GOT3 (cell line): ENCODE measurements at places on chromosomes 5 and 9.

GRCh38 chr9:137788561-137789294 lies 88.9 kb upstream of the CACNA1B start:
- no peak for DNase-seq

- DNase-seq, result no peak
These were observed 81.9 kb downstream of the TNC start for GRCh38 chr9:115035841-115036612.

- no peak for DNase-seq
These were observed 60.3 kb downstream of the S1PR3 start for GRCh38 chr9:89051421-89052025.

DNA sequence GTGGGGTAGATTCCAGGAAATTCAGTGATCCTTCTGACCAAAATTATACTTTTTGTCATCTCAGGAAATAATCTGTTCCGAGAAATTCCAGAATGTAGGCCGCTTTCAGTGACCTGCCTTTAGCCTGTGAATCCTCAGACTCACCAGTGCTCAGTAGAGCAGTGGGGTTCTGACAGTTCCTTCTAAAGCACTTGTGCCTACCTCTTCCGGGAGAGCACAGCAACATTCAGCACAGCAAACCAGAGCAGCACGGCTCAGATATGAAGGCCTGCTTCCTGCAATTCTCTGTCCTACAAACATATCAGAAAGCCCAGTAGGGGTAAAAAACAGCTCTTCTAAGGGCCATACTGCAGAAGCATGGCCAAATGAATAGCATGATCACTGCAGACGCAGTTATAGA lies 15.0 kb downstream of the FANCC start:
- DNase-seq, result no peak
